Activated naive CD8-positive, alpha-beta T cell treated with anti-CD3 and anti-CD28 coated beads for 36 hours (primary cell): ENCODE measurements at places on chromosomes 6 and 20. TPM values are rescaled to one million over a fixed set of nuclear protein-coding genes. Genes with fewer than 3 reads are reported as not detected.

DNA sequence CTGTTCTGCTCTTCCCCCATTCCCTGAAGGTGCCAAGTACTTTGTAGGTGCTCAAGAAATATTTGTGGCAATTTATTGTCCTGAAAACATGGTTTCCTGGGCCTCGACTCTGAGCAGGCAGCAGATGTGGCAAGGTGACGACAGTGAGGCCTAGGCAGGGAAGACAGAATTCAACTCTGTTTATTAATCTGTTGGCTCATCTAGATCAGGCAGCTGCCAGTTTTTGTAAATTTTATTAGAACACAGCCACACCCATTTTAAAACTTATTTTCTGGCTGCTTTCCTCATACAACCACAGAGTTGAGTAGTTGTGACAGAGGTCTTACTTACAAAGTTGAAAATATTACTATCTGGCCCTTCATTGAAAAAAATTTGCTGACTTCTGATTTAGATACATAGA is 24.5 kb downstream of the MAPK14 start:
- DNase-seq, result no peak

- DNase-seq, result peak; percentile 68
Measured at GRCh38 chr20:38674092-38674764, 50.1 kb upstream of the SLC32A1 start.

- no peak for DNase-seq
Measured at GRCh38 chr6:158058171-158058651, 76.5 kb downstream of the SYNJ2 start.

DNA sequence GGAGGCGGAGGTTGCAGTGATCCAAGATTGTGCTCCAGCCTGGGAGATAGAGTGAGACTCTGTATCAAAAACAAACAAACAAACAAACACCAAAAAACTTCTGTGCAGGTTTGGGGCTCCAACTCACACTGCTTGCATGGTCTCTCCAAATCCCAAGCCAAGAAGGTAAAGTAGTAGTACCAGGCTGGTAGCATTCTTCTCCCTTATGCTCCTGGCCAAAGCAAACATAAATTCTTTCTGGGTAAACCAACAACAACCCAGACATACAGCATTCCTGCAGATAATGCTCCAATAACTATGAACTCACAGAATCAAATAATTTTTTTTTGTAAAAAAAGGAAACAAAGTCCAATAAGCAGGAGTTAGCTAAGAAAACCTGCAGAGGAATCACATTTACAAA is 57.8 kb upstream of the KLHL31 start:
- no peak for DNase-seq

DNA sequence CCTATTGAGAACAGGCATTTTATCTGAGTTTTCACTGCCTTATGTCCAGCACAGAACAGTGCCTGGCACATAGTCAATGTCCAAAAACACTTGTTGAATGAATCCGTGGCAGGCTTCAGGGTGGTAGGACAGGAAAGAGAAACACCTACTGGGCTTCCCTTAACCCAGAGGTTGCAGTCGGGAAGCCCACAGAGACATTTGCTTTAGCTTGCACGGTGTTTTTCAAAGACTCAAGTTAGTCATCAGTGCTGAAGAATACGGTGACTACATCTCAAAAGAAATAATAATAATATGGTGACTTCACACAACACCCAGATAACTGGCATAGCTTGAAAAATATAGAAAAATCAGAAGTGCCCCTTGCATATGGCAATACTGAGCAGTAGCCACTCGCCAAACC is 160.4 kb downstream of the CD83 start:
- no peak for DNase-seq

- no peak for DNase-seq
Measured at GRCh38 chr20:4152696-4153235, 137.4 kb upstream of the RNF24 start.

GRCh38 chr6:52285177-52286068 is 881 bp upstream of the MCM3 start:
- DNase-seq, result no peak

DNA sequence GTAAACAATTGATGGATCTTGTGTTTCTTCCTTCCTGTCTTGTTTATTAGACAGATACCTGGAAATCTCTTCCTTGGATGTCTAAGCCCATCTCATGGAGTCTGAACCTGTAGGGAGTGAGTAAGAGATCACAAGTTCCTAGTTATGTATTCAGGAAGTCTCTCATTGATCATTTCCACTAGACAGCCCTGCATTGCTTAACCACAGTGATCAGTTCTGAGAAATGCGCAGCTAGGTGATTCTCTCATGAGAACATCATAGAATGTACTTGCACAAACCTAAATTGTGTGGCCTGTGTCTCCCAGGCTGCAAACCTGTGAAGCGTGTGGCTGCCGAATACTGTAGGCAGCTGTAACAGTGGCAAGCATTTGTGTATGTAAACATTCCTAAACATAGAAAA is 39.1 kb downstream of the FAM120B start:
- peak; percentile 5 for DNase-seq

- DNase-seq, result no peak
Measured at GRCh38 chr6:55953335-55953734, 77.9 kb upstream of the BMP5 start.

DNA sequence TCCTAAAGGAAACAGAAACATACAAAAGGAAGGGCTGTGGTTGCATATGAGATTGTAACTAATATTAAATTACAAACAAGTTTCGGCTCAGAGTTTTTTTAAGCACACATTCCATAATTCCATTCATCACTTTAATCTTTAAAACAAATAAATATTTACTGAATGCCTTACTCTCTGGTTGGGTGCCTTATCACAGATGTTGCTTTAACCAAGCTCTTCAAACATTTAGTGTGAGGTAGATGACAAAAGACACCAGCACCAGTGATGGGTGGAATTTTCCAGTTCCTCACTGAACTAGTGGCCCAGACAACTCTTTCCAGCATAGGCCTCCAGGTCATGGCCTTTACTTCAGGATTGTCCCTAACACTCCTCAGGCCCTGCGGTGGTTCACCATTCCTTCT is 58.7 kb downstream of the ARHGAP18 start:
- DNase-seq, result no peak

DNA sequence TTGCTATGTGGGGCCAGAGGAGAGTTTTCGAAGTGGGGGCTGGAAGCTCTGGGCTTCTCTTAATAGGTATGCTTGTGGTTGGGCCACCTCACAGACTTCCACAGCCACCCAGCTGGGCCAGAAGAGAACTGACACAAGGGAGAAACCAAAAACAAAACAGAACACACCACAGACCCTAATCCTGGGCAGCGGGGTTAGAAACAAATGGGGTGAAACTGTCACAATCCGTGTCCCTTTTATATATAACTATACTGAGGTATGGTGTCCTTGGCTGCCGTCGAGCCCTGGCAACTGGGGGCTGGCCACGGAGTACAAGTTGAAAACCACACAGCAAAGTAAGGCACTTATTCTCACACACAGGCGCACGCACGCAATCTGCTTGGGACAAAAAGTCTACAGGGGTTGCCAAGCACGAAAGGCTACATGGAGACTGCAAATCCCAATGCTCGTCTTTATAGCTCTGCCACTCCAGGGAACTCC is 78.3 kb downstream of the TRAM2 start:
- no peak for DNase-seq

- no peak for DNase-seq
Measured at GRCh38 chr20:39164642-39165041, 202.5 kb downstream of the DHX35 start.

DNA sequence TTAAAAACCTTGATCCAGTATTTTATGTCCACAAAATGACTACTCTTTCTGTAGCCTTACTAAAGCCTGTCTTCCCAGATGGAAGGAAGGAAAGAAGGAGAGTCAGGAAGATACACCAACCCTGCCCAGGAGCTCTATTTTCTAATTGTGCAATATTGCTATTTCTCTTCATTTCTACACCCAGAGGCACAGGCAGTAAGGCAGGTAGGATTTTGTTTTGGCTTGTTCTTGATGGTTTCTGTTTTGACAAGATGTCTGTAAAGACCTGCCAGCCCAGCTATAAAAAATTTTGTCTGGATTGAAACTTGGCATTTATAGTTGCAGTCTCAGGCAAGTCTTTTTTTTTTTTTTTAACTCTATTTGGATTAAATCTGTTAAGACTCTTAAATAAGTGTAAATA is 587.5 kb upstream of the ARID1B start:
- no peak for DNase-seq

GRCh38 chr6:158388727-158389126 is 76.5 kb downstream of the TULP4 start:
- no peak for DNase-seq

GRCh38 chr6:83381949-83382348 is 48.9 kb downstream of the ME1 start:
- no peak for DNase-seq

- DNase-seq, result no peak
Measured at GRCh38 chr6:97304701-97305100, 21.7 kb upstream of the MMS22L start.

DNA sequence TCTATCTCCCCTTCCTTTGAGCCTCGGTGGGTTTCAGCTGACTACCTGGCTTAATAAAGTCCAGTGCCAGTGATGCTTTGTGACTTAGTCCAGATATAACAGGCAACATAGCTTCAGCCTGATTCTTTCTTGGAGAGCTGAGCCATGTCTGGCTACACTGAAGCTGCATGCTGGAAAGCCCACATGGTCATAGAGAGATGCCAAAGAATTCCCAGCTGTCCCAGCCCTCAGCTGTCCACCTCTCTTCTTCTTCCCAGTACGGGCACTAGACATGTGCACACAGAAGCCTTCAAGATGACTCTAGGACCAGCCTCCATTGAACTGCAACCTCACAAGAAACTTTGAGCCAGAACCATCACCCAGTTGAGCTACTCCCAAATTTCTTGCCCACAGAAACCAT is 154.1 kb upstream of the MYLIP start:
- no peak for DNase-seq

GRCh38 chr6:163707387-163708355 is 293.2 kb downstream of the QKI start:
- no peak for DNase-seq

The FLOT1 gene
- 107 TPM for total RNA-seq

The SSTR4 gene
- total RNA-seq, result not detected

The SLC17A5 gene
- total RNA-seq, result 4.1 TPM

The SH3BGRL2 gene
- 5.1 TPM for total RNA-seq

The TXLNB gene
- 0.19 TPM for total RNA-seq

The TUBB2B gene
- total RNA-seq, result 0.28 TPM

The KIAA0408 gene
- total RNA-seq, result 2.3 TPM

The ZBTB2 gene
- total RNA-seq, result 26.8 TPM

The NCOA5 gene
- total RNA-seq, result 26.2 TPM

The UBE3D gene
- 7.1 TPM for total RNA-seq

The NCR2 gene
- total RNA-seq, result 0.31 TPM

The COL11A2 gene
- total RNA-seq, result 1.1 TPM

The ABHD16B gene
- not detected for total RNA-seq

The KCNK5 gene
- 19.6 TPM for total RNA-seq

The SLC35D3 gene
- not detected for total RNA-seq

The ASIP gene
- not detected for total RNA-seq

The GJA10 gene
- not detected for total RNA-seq

The MRAP2 gene
- total RNA-seq, result not detected

The CLVS2 gene
- total RNA-seq, result not detected

The LTB gene
- total RNA-seq, result 273 TPM
